T-helper 22 cell (primary cell): ENCODE measurements at places on chromosomes 1 and 21.

DNA sequence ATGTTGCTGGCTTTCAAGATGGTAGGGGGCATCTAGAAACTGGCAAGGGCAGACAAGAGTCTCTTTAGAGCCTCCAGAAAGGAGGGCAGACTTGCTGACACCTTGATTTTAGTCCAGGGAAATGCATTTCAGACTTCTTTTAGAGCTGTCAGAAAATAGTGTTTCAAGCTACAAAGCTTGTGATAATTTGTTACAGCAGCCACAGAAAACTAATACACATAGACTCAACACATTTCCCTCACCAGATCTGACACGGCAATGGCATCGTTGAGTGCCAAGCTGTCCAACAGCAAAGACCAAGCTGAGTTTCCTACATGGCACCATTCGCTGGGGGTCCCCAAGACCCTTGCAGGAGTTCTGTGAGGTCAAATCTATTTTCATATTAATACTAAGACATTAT is 62.0 kb downstream of the SLC9A1 start:
- no peak for DNase-seq

- no peak for DNase-seq
Observed at GRCh38 chr1:156146020-156146768, 7.2 kb upstream of the SEMA4A start.

GRCh38 chr1:13593511-13594131 is 10.0 kb downstream of the PDPN start:
- DNase-seq, result no peak

- no peak for DNase-seq
Observed at GRCh38 chr1:112937070-112937469, 18.9 kb downstream of the SLC16A1 start.

DNA sequence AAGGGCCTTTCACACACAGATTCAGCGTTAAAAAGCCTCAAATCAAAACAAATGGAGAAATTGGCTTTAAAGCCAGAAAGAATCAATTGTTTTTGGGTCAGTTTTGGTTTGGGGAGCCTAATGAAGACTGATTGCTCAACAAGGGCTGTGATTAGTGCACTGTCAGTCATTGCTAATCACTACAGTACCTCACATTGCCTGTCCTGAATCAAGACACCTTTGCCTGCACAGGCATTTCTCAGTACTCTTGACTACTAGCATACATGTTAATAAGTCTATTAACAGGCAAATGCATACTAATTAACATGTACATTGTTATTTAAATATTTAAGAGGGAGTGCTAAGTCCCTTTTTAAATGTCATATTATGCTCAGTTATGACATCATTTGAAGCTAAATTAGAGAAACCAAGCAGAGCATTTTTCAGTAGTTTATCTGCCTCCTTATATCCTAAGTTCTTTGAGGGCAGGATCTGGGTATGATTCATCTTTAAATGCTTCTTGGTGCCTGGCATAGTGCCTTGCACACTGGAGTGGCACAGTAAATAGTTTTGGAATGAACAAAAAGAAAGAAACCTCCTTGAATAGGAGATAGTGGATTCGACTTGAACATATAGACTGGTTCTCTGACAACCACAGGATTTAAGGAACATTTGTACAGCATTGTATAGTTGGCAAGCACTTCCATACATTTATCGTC is 25.8 kb upstream of the CCN1 start:
- DNase-seq, result no peak

DNA sequence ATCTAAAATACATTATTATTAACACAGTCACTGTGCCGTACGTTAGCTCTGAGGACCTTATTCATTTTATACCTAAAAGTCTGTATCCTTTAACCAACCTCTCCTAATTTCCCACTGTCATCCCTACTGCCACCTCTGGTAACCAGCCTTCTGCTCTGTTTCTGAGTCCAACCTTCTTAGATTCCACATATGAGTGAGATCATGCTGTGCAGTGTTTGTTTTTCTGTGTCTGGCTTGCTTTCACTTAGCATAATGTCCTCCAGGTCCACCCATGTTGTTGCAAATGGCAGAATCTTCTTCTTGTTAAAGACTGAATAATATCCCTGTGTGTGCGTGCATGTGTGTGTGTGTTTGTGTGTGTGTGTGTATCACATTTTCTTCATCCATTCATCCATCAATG is 64.2 kb downstream of the ETS2 start:
- DNase-seq, result no peak

- no peak for DNase-seq
Observed at GRCh38 chr1:6352138-6352563, 41.4 kb downstream of the ACOT7 start.

DNA sequence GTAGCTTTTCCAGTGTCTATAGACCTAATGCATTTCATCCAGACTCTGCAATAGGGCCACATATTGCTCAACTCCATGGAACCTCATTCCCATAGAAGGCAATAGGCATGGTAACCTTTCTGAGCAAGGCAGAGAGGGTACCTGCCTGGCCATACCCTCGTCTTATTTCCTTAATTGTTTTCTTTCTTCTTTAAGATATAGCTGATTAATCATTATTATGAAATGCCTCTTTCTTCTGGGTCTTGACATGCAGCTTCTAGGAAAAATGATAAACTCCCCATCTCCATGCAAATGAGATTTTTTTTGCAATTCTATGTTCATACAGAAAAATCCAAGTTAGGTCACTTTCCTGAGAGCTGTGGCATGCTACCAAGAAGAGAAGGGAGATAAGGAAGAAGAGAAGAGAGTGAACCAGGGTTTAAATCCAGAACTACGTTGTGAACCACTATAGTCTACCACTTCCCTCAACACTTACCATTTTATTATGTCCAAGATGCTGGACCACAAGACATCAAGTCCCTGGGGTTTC is 33.0 kb upstream of the IL20 start:
- no peak for DNase-seq

GRCh38 chr1:8091691-8092090 is 65.6 kb upstream of the ERRFI1 start:
- no peak for DNase-seq

- DNase-seq, result no peak
Observed at GRCh38 chr1:11067716-11068599, 8.1 kb upstream of the SRM start.

DNA sequence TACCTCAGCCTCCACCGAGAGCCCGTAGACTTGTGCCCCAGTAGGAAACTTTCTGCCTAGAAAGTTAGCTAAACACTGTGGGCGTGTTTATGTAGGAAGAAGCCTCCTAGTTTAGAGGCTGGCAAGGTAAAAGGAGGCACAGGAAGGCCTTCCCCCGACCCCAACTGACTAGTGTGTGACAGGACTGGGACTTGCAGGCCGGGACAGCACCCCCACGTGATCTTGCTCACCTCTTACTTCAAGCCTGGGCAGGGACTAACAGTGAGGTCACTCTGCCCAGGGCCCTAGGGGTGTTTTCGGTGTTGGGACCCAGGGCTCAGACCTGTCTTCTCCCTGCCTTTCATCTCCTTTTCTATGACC is 392 bp upstream of the TAGLN2 start:
- no peak for DNase-seq

- no peak for DNase-seq
Observed at GRCh38 chr1:68791800-68792199, 294.9 kb upstream of the DEPDC1 start.

GRCh38 chr1:212930986-212931678 is 19.2 kb upstream of the VASH2 start:
- no peak for DNase-seq

DNA sequence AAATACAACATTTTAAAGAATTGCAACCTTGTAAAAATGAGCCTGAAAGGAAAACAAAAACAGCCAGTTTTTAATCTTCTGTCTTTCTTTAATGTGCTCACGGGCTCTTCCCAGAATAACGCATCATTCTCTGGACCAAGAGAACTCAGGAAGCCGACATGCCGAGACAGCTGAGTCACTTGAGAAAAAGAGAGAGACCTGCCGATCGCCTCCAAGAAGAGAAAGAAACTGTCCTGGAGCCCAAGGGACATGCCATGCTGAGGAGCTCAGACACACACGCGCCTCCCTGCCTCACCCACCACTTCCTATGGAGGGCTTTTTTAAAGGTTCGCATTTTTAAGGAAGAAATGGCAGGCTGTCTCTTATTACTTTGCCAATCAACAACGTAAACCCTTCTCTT is 176.4 kb downstream of the ZNF281 start:
- DNase-seq, result no peak
